ENCODE measurements at places on chromosomes 16 and 17. TPM values are rescaled to one million over a fixed set of nuclear protein-coding genes. Genes with fewer than 3 reads are reported as not detected.

- no peak for DNase-seq
Observed at GRCh38 chr17:41324180-41325075, 8.9 kb upstream of the KRTAP17-1 start.

The KRTAP1-5 gene
- total RNA-seq, result not detected

The TNS4 gene
- not detected for total RNA-seq

DNA sequence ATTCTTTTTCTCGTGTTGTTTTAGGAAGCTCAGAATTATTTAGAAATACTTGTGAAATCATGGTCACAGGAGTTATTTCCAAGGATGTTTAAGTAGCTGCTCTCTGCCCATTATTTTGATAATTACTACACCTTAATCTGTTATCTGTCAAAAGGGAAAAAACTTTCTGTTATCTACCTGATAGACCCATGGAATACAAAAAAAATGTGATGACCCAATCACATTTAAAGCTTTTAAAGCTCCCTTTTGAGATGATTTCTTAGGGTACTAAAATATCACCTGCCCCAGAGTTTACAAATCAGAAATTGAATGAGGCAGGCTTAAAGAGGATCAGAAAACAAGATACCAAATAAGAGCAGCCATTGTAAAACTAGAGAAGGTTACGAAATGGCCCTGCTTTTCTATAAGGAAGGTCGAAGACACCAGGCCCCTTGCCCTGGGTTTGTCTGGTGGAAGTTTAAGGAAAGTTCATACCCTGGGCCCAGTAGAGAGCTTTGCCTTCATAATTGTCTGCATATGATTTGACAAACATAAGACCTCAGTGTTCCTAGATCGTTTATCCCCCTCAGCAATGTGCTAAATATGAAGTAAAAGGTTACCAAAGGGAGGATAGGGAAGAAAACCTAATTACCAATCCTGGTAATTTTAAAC is 149.9 kb upstream of the TBX2 start:
- DNase-seq, result no peak

DNA sequence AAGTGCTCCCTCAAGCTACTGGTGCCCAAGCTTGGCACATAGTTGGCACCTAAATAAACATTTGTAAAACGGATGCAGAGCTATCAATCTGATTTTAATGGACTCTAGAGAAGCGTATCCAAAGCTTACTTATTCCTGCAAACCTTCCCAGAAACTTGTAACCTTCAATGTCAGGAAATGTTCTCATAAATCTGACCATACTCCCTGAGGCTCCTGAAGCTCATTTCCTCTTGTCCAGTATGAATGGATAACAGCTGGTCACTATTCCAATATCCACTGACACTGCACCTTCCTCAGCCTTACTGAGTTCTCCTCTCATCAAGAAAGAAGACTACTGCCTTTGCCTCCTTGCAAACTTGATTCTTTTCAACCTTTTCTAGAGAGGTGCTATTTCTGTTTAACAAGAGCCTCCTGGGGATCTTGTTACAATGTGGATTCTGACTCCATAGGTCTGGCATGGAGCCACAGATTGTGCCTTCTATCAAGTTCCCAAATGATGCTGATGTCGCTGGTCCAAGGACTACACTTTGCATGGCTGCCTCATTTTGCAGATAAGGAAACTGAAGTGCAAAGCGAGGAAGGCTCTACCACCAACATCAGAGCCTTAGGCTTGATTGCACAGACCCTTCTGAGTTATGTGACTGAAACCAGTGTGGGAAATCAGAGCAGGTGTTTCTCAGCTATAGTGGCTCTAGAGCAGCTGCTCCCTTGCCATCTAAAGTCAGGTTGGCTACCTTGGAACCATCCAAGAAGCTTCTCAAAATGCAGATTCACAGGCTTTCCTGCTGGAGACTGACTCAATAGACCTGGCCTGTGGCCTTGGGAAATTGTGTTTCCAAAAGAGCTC is 377.8 kb downstream of the SOX9 start:
- no peak for DNase-seq

GRCh38 chr17:75289832-75290337 is 652 bp upstream of the SLC25A19 start:
- DNase-seq, result peak; percentile 53

DNA sequence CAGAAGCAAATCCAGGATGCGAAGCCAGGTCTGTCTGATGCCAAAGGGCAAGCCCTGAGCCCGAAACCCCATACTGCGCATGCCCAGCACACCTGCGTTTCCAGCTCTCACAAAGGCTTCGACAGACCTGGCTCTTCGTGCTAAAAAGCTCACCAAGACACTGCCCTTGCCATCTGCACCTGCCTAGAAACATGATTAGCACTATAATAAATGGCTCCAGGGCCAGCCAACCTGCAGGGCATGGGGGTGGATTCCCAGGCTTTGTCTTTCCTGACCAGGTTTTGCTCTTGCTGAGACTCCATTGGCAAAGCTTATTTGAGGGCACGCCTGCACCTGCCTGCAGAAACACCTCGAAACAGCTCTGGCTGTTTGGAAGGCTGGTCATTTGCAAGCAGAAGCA is 14.4 kb upstream of the PLD6 start:
- DNase-seq, result no peak

The LPO gene
- 0.46 TPM for total RNA-seq

The CBFA2T3 gene
- 8.4 TPM for total RNA-seq

- DNase-seq, result no peak
Observed at GRCh38 chr16:10694830-10695229, at the start of gene TEKT5. Gene TEKT5, minus strand, starts transcription at chr16:10694930. Its CDS starts 57 bp downstream, at chr16:10694873.

- DNase-seq, result no peak
Observed at GRCh38 chr17:7852919-7853690, 1.8 kb upstream of the TMEM88 start.

DNA sequence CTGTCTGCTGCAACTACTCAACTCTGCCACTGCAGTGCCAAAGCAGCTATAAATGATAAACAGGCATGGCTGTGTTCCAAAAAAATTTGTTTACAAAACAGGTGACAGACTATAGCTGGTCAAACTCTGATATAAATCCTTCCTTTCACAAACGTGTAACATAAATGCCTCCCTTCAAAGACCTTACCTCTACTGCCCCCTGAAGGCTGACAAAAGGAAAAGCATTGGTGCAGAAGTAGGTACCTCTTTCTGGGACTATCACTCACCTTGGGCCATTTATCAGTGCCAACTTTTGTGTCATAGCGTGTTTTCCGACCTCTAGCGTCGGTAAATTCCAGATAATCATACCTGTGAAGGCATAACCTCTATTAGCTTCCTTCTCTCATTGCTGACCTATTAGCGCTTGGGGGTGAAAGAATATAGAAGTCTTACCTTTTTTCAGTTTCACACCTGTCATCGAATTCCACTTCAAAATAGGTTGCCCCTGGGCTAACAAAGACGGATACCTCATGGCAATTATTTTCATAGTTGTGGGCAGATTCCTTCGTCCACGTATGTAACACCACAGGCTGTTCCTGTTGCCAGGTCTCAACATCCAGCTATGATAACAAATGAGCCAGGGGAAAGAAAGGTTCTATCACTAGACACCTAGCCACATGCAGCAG is 67.9 kb downstream of the ZZEF1 start:
- DNase-seq, result no peak

DNA sequence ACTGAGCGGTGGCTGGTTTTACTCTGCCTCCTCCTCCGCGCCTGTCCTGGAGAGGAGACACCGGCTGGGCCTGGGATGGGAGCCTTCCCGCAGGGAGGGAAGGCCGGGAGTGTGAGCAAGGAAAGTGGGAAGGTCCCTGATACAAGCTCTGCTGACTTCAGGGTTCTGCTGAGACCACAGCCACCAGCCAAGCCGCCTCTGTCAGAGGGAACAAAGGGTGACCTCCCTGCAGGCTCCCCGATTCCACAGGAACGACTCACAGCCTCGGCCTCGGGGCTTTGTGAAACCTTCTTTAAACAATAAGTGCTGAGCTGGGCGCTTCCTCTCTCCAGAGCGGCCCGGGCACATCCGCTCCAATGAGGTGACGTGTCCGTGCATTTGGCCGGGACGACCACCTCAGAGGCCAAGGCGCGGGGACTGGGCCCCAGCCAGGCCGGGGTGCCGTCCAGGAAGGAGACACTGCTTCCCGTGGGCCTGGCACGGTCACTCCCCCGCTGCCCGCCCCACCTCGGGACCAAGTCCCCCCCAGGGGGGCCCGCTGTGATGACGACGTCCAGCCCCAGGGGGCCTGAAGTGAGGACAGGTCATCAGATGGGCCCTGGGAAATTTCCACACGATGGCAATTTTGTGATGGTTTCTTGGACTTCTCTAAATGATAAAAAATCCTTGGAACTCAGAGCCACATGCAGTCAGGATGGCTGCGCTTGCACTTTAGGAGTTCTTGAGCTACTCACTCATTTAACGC is 11.8 kb upstream of the CIBAR2 start:
- no peak for DNase-seq
